ENCODE measurements at places on chromosomes 11 and 22. TPM values are rescaled to one million over a fixed set of nuclear protein-coding genes. Genes with fewer than 3 reads are reported as not detected.
A peak's percentile ranks its signal among the peaks of the same experiment; 100 is the strongest.

DNA sequence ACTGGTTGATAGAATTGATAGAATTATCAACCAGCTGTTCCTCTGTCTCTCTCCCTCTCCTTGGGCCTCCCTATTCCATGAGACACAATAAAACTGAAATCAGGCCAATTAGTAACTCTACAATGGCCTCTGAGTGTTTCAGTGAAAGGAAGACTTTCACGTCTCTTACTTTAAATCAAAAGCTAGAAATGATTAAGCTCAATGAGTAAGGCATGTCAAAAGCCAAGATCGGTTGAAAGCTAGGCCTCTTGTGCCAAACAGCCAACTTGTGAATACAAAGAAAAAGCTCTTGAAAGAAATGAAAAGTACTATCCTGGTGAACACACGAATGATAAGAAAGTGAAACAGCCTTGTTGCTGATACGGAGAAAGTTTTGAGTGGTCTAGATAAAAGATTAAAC, 16.6 kb downstream of the PIH1D2 start:
- DNase-seq = no peak

IGSF22 gene
- 23.5 TPM for total RNA-seq

DNA sequence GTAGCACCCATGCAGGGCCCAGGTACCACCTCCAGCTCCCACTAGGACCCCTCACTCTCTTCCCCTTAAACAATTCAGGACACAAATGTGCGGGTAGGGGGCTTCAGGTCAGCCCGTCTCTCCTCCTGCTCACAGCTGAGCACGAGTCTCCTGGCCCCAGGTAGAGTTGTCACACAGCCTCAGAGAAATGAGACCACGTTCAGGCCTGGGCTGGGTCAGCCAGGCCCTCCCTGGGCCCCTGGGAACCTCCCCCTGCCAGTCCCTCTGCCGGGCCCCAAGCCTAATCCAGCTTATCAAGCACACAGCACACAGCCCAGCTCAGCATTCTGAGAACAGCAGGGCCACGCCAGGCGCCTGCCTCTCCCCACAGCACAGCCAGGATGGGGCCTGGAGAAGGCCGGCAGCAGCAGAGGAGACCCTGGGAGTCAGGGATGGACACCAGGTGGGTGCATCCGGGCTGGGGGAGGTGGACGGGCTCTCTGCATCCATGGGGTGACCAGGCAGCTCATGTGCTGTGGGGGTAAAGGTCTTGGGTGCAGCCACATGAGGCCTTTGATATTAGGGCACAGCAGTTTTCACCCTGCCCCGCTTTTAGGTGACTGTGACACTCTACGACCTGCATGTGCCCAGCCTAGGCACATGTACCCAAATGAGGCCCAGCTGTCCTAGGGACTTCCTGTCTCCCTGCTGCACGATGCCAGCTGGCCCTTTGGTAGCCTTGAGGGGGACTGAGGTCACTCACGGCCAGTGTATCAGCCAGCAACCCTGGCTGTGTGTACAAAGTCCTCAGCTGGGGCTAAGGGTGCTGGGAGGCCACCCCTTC, 87.0 kb downstream of the MORC2 start:
- DNase-seq = peak; percentile 19

DNA sequence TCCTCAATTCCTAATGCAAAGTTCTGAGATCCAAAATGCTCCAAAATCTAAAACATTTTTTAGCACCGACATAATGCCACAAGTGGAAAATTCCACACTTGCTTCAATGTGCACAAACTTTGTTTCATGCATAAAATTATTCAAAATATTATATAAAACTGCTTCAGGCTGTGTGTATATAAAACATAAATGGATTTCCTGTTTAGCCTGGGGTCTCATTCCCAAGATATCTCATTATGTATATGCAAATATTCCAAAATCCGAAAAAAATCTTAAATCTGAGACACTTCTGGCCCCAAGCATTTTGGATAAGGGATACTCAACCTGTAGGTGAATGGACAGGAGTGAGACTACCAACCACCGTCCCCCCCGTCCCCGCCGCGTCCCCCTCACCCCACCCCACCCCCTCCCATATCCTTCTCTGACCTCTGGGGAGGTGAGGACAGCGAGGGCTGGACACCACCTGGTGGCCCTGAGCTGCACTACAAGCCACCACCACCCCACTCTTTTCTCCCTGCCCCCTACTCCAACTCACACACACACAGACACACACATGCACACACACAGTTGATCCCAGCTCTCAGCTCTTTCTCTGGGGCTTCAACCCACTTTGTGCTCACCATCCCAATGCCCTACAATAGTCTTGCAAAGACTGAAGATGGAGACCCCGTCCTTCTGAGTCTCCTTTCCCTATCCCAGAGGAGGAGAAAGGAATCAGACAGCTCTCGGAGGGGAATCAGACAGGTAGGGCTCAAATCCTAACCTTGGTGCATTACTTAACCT, 101.0 kb downstream of the PDE2A start:
- peak; percentile 37 for DNase-seq

DNA sequence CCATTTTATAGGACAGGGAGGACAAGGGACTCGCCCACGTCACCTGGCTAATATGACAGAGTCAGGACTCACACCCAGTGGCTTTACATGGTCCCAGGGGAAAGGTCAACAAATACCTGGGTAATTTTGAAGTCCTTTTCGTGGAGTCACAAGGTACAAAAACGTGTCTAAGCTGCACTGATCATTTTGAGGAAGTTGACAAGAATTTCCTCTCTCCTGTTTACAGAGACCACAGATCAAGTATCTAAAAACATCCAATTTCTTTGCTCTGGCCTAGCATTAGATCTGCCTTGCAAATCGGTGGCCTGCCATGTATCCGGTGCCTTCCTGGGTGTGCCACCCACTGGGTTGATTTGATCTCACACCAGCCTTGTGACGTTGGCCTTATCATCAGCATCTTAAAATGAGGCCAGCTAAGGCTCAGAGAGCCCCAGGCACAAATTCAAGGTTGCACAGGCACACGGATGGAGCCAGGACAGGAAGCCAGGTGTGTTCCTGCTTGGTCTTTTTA, 17.6 kb downstream of the GDPD5 start:
- DNase-seq = no peak

Measured in myocyte (in vitro differentiated cells).